ENCODE measurements at places on chromosomes 7 and 10.

- DNase-seq: no peak
Observed at GRCh38 chr7:1092806-1093501, 5.0 kb downstream of the GPER1 start.

DNA sequence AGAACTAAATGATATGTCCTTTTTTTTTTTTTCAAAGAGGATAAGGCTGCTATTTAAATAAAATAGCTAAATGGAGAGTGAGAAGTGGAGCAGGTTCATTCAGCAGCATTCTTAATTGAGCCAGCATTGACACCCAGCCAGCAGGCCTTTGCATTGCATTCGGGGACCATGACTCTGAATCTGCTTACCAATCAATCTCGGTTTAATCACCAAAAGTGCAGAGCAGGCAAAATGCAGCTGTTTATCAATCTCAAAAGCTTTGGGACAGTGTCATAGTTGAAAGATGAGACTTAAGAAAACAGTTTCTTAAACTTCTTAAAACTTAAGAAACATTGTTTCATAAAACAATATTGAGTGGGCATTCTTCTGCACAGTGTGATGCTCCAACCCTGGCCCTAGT lies 51.7 kb downstream of the PLEKHA8 start:
- no peak for DNase-seq

- DNase-seq: no peak
Observed at GRCh38 chr10:86685416-86685815, 17.1 kb downstream of the LDB3 start.

- no peak for DNase-seq
Observed at GRCh38 chr10:26112532-26112931, 104.0 kb upstream of the GAD2 start.

GRCh38 chr7:375321-375831 lies 85.4 kb downstream of the FOXL3 start:
- DNase-seq: no peak

DNA sequence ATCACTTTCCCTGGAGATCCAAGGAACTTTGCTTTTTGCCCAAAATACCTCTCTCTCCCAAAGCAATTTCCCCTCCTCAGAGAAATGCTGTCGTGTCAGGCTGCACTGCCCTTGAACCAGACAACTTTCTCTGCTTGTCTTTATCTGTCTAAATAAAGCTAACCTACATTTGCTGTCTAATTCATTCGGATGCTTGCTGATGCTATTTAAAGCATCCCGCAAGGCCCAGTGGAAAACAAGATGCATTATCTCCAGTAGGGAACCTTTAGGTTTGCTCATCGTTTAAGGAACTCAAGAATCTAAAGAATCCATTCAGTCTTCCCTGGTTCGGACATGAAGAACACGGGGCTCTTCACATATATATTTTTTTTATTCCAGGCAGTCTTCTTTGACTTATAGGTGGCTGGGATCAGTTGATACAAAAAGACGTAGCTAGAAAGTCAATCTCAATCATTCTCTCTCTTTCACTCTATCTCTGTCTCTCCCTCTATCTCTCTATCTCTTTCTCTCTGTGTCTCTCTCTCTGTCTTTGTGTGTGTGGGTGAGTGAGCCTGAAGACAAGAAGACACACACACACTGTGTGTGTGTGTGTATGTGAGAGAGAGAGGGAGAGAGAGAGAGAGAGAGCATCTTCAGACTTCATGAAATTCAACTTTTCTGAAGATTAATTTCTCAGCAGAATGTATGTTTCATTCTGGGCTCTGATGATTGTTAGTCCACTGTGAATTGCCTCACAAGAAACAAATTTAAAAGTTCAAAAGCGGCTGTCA lies 92.8 kb upstream of the MKLN1 start:
- DNase-seq: no peak

DNA sequence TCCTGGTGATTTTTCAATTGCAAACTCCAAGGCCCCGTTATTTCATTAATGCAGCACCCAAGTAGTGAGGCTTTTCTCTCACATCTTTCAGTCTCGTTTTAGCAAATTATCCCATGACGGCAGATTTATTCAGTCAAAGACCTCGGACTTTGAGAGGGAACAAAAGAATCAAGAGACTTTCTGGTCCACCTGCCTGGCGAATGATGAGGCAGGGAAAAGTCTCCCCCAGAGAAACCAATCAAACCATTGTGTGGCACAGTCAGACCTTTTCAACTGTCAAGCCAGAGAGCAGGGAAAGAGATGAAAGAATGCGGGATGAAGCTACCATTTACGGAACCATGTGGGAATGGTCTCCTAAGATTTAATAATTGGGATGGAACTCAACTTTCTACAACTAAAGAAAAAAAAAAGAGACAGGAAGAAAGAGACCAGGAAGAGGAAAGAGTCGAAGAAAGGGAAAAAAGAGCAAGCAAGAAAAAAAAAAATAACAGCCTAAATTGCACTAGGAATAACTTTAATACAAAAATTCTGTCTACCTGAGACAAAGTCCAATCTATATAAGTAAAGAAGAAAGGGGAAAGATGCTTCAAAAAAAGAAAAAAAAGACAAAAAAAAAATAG lies 22.8 kb downstream of the GLI3 start:
- no peak for DNase-seq

DNA sequence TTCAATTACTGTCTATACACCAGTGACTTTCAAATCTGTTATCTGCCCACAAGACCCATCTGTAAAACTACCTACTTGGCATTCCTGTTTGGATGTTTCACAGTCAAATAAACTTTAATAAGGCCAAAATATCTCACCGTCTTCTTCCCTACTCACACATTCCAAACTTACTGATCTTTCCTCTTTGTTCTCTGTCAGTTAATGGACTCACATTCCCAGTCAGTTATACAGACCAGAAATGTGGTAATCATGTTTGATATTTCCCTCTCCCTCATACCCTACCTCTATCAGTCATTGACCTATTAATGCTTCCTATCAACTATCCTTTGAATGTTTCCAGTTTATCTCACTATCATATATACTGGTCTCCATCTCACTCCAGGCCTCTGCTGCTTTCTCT lies 28.5 kb upstream of the HDAC9 start:
- DNase-seq: no peak

DNA sequence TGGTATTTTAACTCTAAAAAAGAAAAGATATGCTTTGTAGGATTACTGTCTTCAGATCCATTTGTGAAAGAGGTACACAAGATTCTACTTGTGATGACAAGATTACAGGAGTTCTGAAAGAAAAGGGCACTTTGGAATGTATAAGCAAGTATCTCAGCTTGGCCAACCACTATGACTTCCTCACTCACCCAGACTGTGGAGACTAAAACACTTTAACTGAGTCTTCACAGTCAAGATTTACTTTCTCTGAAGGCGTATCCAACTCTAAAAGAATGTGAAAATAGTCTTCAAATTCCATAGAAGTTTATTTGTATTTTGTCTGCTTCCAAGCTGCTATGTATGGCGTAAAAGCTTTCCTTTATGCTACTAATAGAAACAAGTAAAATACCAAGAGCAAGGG lies 76.1 kb upstream of the SRRM3 start:
- no peak for DNase-seq

GRCh38 chr7:78368771-78369170 lies 570.2 kb downstream of the PHTF2 start:
- DNase-seq: no peak

DNA sequence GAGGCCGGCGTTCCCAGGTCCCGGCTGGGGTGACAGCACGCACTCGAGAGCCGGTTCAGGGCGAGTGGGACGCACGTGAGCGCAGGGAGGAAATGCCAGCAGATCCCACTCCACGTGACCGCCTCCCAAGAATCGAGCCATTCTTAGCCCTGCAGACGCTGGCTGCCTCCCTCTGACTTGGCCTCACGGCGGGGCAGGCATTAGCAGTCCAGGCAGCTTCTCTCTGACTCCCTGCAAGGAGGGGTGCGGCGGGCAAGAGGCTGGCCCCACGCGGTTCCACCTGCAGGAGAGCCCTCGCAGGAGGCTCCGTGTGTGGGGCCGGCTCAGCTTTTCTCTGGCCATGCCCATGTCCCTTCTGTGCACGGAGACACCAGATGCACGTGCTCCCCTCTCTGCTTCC lies 10.1 kb downstream of the GPR146 start:
- no peak for DNase-seq

- no peak for DNase-seq
Observed at GRCh38 chr10:8967061-8967460, 912.6 kb downstream of the GATA3 start.

DNA sequence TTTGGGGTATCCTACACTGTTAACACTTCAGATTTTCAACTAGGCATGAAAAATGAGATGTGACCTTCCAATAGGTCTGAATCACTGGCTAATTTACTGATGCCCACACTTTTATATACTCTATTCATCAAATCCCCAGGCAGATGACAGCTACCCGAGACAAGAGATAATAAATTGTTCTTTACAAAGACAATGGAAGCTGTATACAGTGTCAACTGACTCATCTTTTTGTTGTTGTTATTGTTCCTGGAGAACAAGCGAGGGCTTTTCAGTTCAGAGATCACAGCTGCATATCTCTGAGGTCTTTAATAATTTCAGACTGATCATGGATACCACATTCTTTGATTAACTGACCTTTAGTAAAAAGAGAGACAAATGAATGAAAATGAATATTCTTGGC lies 228.9 kb downstream of the SDHAF3 start:
- DNase-seq: no peak

GRCh38 chr10:17003651-17004286 lies 125.8 kb downstream of the CUBN start:
- DNase-seq: no peak

DNA sequence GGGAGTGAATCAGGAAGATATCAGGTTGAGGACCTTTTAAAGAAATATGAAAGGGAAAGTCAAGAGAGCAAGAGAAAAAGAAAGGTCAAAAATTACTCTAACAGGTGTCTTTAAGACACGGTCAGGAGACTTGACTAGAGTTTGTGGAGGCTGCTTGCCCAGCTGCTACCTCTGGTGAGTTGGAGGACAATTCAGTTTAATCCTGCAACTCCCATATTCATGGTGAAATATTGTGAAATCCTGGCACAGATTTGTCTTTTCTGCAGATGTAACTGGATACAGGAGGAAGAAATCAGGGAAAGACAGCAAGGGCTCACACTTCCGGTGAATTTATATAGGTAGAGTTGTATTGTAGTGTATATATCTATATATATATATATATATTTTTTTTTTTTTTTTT lies 93.5 kb downstream of the AKAP9 start:
- DNase-seq: no peak

DNA sequence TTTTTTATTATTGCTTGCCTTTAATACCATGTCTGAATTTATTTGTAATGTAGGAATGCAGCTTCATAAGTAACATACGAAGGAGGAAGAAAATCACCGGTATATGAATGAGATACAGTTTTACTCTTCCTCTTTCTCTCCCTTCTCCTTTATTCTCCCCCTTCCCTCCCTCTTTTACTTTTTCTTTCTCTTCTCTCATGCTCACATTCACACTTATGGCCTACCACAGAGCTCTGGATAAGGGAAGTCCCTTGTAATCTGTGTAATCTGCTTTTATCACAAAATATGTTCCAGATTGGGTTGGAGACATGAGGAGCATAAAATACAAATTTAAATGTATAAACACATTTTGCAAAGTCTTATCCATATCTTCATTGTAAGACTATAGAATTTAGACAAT lies 59.4 kb downstream of the MDFIC start:
- DNase-seq: no peak

Measured in T-helper 22 cell (primary cell).